Fibroblast of skin of back (primary cell): ENCODE measurements at places on chromosomes 7 and 10.
A peak's percentile ranks its signal among the peaks of the same experiment; 100 is the strongest.

DNA sequence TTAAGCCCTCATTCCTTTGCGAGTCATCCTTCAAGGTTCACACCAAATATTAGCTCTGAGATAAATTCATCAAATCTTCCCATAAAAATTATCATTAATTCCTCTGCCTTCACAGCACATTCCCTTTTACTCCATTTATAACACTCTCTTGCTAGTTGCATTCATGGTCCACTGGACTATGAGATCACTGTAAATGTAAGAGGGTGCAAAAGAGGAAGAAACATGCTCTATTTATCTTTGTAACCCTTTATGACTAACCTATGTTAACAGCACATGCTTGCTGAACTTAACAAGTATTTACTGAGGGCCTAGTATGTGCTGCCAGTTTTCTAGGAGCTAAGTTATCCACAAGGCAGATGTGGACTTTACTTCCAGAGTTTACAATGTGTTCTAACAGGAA lies 86.7 kb upstream of the TMEM168 start:
- DNase-seq, result peak; percentile 19

GRCh38 chr7:140924019-140924820 lies 509 bp downstream of the BRAF start:
- peak; percentile 64 for DNase-seq

GRCh38 chr10:119535305-119535704 lies 7.2 kb downstream of the RGS10 start:
- peak; percentile 78 for DNase-seq

- DNase-seq, result no peak
Observed at GRCh38 chr10:119352042-119352441, 144.7 kb downstream of the GRK5 start.

- DNase-seq, result no peak
Observed at GRCh38 chr7:36809510-36809909, 85.2 kb upstream of the AOAH start.

- no peak for DNase-seq
Observed at GRCh38 chr7:14691034-14691433, 211.5 kb downstream of the DGKB start.

DNA sequence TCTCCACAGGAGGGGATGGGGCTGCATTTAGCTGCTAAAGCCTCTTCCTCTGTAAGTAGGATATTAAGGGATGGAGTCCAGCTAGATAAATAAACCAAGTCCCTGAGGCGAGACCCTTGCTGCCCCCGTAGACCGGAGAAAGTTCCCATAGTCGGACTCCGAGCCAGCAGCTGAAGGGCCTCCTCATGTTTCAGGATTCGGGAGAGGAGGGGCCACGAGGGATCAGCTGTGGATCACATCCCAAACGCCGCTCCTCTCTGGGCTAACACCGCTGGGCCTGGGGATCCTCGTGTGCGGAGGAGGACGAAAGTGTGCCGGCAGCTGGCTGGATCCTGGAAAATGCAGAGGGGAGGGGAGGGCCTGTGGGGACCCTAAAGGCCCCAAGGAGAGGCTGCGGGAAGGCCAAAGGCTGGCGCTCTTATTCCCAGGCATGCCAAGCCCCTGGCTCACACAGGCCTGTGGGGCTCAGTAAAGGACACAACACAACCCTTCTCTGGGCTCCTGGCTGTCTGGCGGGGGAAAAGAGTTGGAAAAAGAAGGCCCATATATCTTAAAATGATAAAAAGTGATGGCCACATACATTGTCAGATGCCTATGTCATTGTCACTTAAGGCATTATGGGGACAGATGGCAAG lies 82.5 kb upstream of the TMEM72 start:
- no peak for DNase-seq

GRCh38 chr10:82468453-82468852 lies 593.5 kb downstream of the NRG3 start:
- DNase-seq, result no peak

DNA sequence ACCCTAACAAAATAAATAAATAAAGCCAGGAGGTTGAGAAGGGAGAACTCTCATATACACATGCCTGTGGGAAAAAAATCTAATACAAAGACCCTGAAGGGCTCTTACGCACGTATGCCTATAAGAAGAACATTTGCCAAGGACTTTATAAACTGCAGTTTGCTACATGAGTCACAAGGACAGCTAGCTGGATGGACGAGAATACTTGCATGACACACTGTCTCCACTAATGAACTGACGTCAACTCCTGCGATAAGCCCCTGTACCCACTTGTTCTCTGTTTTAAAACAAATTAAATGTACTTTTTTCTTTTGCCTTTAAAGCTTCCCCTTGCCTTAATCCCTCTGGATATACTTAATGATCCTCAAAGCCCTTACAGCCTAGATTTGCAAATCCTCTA lies 374.6 kb upstream of the GHITM start:
- peak; percentile 5 for DNase-seq

DNA sequence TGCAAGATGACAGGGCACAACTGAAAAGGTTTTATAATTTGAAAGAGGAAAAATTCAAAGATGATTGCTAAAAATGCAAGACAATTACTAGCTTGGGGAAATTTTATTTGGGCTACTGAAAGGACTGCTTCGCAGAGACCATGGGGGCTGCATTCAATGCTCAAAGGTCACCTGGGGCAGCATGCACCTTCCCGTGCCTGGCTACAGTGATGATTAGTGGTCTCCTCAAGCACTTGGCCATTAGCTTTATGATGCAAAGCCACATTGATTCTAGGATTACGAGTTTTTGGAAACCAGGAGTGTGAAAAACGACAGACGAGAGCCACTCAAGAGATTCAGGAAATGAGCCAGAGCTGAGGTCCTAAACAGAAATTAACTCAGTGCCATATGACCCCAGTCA lies 764.6 kb downstream of the PHTF2 start:
- DNase-seq, result no peak

DNA sequence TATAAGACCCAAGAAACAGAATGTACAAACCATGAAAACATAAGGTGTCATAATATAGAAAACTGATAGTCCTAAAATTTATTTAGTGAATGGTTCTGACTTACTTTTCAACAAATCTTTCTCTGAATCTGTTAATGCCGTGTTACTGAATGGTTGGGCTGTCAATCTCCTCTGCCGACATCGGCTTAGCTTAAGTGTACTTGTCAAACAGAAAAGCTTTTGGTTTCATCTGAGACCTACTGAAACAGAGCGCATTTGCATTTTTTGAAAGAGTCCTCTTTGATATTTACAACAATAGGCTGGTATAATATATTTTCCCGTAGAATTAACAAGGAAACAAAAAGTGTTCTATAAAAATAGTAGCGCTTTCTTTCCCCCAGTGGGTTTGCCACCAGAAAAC lies 120.9 kb upstream of the ZNF804B start:
- DNase-seq, result no peak

- DNase-seq, result no peak
Observed at GRCh38 chr10:113323985-113324384, 228.9 kb upstream of the HABP2 start.

- no peak for DNase-seq
Observed at GRCh38 chr10:89836840-89837164, 135.4 kb downstream of the KIF20B start.

- DNase-seq, result no peak
Observed at GRCh38 chr10:62620491-62620890, 184.0 kb upstream of the ADO start.

DNA sequence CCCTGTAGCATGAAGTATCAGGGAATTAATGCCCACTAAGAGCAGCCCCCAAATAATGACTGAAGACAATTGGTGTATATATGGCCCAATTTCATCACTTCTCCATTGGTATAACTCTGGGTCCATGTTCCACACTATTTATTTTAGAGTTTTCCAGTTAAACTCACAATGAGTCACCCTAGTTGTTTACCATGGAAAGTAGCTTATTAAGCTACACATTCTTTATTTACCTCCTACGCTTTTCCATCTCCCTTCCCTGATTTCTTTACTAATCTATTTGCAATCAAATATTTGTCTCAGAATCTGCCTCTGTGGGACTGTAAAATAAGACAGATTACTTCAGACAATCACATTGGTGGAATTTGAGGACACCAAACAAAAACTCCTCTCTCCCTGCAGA lies 655.6 kb downstream of the SORCS1 start:
- no peak for DNase-seq

DNA sequence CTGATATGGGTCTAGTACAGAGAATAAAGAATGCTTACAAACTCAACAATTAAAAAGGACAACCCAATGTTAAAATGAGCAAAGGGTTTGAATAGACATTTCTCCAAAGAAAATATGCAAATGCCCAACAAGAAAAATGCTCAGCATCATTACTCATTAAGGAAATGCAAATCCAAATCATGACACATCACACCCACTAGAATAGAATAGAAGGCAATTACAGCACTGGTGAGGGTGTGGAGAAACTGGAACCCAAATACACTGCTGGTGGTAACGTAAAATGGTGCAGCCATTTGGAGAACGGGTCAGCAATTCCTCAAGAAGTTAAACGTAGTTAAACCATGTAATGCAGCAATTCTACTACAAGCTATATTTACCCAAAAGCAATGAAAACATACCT lies 53.8 kb downstream of the KDM7A start:
- DNase-seq, result no peak

- DNase-seq, result no peak
Observed at GRCh38 chr7:24879291-24879690, 100.7 kb downstream of the OSBPL3 start.

DNA sequence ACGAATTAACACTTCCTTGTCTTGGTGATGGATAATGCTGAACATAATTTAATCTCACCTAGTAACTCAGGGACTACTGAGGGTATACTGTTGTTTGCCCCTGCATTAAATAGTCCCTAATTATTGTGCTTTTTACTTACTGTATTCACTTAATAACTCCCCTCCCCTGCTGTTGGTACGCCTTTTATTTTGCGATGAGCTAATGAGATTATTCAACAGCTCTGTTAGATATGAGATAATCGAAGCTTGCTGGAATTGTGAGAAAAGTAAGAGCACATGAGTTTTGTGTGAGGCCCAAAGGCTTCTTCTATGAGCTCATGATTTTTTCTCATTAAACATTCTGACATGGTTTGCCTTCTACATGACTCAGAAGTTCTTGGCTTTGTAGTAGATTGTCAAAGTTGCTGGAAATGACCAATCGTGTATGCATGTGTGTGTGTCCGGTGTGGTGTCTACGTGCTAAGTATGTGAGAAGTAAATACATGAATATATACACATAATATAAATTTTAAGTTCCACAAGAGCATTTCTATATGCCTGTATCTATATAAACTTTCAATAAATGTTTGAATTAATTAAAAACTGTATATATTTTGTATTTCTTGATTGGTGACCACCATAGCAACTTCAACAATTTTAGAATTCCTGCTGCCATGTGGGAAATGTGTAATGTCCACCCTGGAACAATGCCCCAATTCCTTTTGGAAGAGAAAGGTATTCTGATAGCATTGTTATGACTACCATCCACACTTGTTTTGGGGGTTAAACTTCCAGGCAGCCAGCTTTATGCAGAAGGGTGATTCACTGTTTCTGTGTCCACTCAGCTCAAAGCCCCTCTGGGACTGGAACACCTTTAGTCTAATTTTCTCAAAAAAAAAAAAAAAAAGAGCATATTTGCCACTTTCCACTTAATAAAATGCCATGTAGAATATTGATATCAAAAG lies 106.2 kb downstream of the SAMD9 start:
- DNase-seq, result peak; percentile 96

- peak; percentile 82 for DNase-seq
Observed at GRCh38 chr7:44259547-44260457, 59.0 kb downstream of the YKT6 start.

- DNase-seq, result peak; percentile 93
Observed at GRCh38 chr10:24383681-24384106, 174.8 kb downstream of the KIAA1217 start.

DNA sequence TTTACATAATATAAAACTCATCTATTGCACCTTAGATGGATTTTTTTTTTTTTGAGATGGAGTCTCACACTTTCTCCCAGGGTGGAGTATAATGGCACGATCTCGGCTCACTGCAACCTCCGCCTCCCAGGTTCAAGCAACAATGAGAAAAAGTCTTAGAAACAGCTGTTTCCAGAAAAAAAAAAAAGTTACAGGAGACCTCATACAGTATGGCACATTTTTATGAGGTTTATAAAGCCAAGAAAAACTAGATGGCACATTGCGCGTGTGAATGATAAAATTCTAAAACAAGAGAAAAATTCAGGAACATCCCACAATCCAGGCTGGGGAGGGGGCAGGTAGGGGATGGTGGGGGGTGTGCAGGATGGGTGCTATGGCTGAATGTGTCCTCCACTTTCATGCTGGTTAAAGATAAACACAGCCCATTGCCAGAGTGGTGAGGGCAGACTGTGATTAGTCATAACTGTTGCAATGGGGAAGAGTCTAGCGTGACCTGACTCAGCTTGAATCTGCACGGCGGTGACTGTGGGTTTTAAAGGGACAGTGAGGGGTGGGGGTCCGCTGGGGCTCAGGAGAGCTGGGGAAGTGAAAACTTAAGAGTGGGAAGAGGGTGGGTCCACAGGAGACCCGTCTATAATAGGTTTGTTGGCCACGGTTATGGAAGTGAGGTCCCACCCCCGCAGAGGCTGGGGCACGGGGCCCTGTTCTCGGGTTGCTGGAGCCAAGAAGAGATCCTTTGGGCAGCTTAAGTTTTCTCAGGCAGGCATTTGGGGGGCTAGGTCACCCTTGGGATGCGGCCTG lies 11.9 kb upstream of the LRRC27 start:
- DNase-seq, result peak; percentile 91

- DNase-seq, result no peak
Observed at GRCh38 chr7:35781767-35782515, 18.9 kb upstream of the SEPTIN7 start.

DNA sequence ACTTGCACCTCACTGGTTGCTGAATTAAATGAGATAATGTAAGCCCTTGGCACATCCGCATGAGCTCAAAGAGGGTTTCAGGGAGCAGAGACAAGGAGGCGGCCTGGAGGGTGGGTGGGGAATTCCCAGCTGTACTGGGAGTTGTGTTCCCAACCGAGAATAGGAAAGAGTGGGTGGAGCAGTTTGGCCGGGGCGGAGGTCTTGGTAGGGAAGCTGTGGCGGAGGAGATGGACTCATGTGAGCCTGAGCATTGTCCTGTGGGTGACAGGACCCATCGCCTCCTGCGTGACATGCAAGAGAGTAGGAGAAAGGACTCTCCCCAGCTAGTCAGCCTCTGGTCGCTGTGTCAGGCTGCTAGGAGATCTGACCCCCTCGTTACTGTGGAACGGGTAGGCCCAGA lies 41.0 kb upstream of the SAMD8 start:
- DNase-seq, result no peak

DNA sequence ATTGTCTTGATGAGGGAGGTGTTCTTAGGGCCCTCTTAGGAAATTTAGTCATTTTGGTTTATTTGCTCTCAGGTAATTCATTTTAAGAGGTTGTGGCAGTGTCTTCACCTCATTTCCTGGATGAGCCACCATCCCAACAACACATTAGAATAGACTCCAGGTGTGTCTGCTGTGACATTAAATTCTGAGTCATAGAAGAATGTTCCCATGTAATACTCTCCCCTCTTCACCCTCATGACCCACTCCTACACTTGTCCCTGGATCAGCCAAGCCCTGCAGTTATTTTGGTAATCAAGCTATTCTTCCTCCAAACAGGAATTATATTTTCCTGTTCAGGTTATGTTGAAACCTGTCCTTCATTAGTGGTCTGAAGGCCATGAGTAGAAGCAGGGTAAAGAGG lies 944.1 kb downstream of the SORCS3 start:
- DNase-seq, result no peak
